ENCODE measurements at places on chromosomes 11 and 22. TPM values are rescaled to one million over a fixed set of nuclear protein-coding genes. Genes with fewer than 3 reads are reported as not detected.

The PRG2 gene
- not detected for total RNA-seq

The TENM4 gene
- 80.6 TPM for total RNA-seq

The ARFGAP3 gene
- 50.9 TPM for total RNA-seq

The NFAM1 gene
- total RNA-seq, result 0.49 TPM
